ENCODE measurements at places on chromosomes 2 and 18.

GRCh38 chr2:220586980-220587530 lies 959.6 kb downstream of the SLC4A3 start:
- DNase-seq, result peak; percentile 7

DNA sequence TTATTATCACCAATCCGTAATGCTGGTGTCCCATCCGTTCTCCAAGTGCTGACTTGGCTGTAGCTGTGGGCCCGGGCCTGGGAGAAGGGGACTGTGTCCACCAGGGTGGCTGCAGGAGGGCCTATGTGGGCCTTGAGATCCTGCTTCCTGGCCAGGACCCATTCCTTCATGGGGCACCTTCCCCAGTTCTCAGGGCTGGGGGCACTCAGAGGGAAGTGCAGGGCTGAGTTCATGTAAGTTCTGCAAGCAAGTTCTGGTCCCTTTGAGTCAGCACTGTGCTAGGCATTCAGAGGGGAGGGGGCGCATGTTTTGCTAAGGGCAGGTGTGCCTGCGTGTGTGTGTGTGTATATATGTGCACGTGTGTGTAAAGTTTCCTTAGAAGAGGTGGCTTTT lies 94.0 kb downstream of the GLI2 start:
- no peak for DNase-seq

- DNase-seq, result no peak
Measured at GRCh38 chr2:60275958-60276357, 277.5 kb downstream of the BCL11A start.

DNA sequence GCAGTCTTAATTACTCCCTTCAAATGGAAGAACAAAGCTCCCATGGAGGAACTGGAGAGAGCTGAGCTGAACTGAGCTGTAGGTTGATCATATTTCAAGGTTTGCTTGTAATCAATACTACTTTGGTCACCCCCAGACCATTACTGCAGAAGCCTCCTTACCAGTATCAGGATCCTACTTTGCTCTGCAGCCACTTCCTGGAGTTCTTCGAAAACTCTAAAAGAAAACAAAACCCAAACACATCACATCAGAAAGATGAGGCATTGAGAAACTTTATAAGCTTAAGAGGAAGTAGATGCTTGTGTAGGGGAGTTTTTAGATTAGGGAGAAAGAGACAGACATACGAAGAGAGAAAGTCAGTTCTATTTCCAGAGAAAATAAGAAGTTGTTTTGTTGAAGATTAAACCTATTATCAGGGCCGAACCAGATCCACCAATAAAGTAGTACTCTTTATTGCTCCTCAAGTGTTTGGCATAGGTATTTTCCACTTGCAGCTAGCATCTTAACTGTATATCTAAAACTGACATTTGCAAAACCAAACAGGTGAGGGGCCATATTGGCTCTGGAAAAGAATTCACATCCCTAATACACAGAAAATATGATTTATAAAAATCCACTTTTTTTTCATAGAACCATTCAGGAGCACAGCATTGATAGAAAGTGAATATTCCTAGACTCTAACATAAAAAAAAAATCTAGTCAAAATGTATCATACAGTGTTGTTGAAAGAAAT lies 166.9 kb upstream of the KLF7 start:
- no peak for DNase-seq

- no peak for DNase-seq
Measured at GRCh38 chr2:79758749-79759282, 246.0 kb downstream of the CTNNA2 start.

GRCh38 chr2:54528311-54528955 lies 72.3 kb downstream of the SPTBN1 start:
- DNase-seq, result no peak

GRCh38 chr2:217685255-217685605 lies 317.6 kb downstream of the TNS1 start:
- no peak for DNase-seq

DNA sequence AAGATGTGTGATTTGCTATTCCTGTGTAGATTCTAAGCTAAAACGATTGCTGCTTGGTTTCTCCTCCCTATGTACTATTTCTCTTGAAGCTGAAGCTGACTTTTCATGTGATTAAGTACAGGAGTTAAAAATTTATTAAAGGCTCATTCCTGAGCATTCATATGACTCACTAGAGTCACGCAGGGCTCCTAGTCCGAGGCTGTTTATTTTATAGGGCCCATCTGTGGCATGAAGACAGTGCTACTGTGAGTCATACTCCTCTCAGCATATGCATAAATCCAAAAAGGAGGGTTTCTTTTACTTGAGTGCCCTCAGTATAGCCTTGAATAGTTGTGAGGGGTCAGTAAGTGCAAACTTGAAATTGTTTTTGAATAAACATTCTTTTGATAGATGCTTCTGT lies 378.8 kb downstream of the PTPRM start:
- DNase-seq, result no peak

DNA sequence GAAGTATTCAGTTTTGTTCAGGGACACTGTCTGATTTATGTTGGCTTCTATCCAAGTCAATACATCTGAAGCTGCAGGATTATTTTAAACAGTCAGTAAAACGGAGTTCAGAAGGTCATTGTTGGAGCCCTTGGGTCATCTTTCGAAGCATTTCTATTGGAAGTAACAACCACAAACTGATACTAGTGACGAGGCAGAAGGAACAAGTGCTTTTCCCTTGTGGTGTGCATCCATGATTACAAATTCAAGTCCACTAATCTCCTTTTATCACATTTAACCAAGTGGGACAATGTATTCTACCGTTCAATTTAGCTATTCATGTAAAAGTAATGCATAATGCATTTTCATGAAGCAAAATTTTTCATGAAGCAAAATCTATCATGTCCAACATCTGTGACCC lies 76.9 kb downstream of the CD226 start:
- no peak for DNase-seq

DNA sequence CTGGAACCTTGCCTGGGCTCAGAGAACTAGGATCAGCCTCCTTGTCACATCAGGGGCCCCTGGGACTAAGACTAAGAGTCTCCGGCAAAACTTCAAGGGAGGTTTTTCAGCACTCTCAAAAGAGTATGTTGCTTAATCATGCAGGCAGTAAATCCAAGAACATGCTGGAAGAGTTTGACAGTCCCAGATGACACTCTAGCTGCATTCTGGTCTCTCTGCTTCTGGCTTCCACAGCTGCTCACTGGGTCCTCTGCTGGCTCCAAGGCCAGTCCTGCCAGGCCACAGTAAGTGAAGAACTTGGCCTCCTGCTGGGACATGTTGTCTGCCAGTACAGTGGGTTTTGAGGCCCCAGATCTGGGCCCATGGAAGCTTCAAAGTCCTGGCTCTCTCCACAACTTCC lies 45.2 kb upstream of the IL1RL1 start:
- DNase-seq, result no peak

DNA sequence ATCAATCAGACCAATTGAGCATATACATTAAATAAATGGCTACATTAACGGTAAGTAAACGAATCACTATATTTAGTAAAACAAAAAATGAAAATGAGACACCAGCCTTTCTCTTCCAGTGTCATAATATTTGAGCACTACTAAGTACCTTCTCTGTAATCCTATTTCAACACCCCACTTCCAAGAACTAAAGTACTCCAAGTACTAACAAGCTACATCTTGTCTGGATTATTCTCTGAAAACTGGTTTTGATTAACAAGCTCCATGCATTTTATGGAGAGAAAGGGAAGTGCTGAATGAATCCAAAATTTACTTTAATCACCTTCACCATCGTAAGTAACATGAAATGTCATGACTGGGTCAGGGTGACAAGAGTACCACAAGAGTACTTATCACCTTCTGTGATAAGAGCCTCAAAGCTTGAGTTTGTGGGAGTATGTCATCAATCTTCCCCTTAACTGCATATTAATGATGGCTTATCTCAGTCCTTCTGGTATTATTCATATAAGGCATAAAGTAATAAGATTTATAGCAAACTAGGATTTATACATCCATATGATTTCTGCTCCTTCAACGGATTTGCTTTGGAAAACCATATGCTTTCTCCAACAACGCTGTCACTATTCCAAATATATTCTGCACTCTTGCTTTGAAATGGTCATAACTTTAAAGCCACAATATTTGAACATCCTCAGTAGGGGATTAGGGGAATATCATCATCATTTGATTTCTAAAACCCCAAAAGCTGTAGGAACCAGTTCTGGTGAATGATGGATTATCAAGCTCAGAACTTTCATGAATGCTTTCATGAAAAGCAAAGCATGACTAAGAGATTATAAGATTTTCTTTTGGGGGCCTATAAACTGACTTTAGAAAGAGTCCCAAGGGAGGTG lies 127.0 kb downstream of the ANTXR1 start:
- DNase-seq, result no peak

DNA sequence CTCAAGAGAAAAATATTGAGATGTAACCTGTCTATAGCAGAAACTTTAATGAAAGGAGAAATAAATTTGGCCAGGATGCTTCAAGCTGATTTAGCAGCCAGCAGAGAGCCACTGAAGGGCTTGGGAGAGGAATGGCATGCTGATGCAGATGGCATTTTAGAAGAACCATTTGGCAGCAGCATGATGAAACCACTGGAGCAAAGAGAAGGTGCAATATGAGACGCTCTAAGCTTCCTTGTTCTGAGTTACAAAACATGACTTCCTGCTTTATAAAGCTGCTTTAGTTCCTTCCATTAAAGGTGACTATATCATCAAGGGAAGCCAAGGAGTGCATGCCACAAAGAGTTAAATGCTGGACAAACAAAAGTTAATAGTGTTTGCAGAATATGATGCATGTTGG lies 189.7 kb downstream of the PID1 start:
- DNase-seq, result no peak

GRCh38 chr2:232389327-232389726 lies 10.8 kb downstream of the ALPP start:
- no peak for DNase-seq

DNA sequence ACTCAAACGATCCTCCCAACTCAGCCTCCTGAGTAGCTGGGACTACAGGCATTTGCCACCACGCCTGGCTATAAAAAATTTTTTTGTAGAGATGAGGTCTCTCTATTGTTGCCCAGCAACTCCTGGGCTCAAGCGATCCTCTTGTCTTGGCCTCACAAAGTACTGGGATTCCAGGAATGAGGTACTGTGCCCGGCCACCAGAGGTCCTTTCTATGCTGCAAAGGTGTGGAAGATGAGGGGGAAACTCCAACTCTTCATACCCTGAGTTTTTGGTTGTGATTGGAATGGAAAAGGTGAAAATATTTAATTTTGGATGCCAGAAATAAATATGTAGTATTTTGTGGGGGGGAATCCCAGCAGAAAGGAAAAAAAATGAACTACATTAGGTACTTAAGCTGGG lies 36.0 kb downstream of the MRPL33 start:
- DNase-seq, result no peak

GRCh38 chr2:65128297-65129190 lies 1.4 kb downstream of the RAB1A start:
- no peak for DNase-seq

GRCh38 chr2:197713271-197713670 lies 8.1 kb downstream of the MARS2 start:
- DNase-seq, result no peak

- DNase-seq, result no peak
Measured at GRCh38 chr2:216430811-216431530, 18.7 kb downstream of the SMARCAL1 start.

DNA sequence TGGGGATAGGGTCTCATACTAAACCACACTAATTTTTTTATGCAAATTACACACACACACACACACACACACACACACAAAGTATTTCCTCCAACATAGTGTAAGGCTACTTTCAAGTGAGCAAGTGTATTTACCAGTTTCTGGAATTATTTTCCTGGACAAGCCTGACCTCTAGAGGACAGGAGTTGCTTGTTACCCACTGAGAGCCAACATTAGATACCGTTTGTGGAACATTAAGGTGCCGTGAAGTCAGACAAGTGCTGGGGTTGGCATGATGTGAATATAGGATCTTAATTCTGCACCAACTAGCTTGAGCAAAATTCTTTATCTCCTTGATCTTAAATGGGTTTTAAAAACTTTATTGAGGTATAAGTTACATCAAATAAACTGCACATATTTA lies 39.3 kb upstream of the SERPINB2 start:
- no peak for DNase-seq

DNA sequence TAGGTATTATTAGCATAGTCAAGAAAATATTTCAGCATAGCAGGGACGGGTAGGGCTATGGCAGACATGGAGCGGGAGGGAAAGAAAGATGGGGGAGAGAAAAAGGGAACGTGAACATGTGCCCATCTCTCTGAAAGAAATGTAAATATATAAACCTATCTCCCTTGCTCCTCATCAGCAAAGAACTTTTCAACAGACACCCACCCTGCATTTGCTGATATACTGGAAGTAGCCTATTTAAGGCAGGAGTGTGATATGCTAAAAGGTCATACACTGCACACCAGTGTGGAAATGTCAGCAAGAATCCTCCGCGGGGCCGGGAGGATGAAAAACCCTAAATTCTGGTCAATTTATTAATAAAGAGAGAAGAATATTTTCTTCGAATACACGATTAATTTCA lies 1.7 kb downstream of the MBOAT2 start:
- no peak for DNase-seq

GRCh38 chr2:204591225-204591624 lies 46.0 kb downstream of the PARD3B start:
- no peak for DNase-seq

DNA sequence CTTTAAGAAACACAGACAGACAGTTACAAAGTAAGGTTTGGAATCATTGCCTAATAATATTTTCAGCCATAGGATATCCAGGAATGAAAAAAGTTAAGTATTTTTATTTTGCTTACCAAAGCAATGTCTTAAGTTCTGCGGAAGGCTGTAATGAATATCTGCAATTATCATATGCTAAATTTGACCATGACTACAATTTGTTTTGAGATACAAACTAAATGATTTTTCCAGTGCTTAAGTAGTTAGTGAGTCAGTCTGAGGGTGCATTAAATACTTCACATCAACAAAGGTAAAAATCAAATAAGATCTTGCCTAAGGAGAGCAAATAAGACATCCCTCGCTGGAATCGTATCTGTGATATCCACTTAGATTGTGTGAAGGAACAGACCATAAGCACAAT lies 250.0 kb downstream of the CD226 start:
- DNase-seq, result no peak

GRCh38 chr2:239937866-239938640 lies 87.1 kb downstream of the NDUFA10 start:
- DNase-seq, result no peak

GRCh38 chr2:241218131-241219029 lies 29.9 kb downstream of the ANO7 start:
- peak; percentile 51 for DNase-seq

DNA sequence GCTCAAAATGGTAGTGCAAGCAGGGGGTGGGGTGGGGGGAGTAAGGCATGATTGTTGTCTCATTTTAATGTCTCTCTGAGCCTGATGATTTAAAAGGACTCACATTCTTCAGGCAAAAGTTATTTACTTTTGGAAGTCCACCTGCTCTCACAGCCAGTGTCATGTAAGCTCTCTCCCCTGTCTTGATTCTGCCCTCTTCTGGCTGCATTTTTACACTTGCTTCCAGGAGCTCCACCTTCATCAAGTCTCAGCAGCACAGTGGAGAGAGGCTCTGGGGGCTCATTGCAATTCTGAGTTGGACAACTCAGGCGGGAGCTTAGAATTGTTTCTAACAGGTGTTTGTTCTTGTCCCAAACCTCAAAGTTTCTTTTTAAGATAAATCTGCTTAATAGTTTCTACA lies 39.2 kb downstream of the GNAL start:
- DNase-seq, result no peak

All from right kidney (tissue), 9 donors.